ENCODE measurements at places on chromosomes 6 and 20.
A peak's percentile ranks its signal among the peaks of the same experiment; 100 is the strongest.

GRCh38 chr20:58084966-58085365 lies 143.5 kb downstream of the ANKRD60 start:
- no peak for DNase-seq

- DNase-seq = no peak
Observed at GRCh38 chr6:22147921-22148776, 148.7 kb downstream of the PRL start.

DNA sequence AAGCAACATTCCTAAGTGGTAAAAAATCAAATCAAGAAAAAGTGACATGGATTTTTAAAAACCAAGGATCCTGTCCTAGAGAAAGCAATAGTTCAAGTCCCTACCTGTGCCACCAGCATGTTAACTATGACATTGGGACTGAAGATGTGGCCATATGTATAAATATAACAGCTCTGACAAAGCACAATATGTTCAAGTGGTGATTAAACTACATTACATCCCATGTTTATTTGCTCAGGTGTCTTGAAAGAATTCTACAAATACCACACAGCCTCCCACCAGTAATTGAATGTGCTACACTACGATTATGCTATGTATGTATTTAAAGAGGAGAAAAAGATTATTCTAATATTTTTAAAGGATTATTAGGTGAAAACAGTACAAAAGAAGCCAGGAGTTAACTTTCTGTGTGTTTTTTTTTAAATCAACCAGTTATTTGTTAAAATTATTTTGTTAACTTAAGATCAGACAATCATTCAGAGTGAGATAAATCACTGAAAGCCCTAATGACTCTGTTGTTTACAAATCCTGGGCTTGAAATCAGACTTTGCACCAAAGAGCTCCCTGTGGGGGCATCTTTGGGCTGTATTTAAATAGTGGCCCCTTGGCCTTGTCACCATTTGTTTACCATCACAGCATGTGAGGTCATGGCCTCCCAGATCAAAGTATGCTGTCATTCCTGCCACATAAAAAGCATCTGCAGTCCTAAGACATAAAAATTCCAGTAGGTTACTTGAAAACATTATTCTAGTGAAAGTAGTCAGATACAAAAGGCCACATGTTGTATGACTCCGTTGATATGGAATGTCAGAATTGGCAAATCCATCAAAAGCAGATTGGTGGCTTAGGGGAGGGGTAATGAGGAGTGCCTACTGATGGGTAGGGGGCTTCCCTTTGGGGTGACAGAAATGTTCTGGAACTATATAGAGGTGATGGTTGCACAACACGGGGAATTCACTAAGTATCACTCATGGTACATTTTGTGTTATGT lies 17.1 kb downstream of the TTLL2 start:
- no peak for DNase-seq

GRCh38 chr20:32091888-32092346 lies 17.6 kb upstream of the TM9SF4 start:
- peak; percentile 33 for DNase-seq

DNA sequence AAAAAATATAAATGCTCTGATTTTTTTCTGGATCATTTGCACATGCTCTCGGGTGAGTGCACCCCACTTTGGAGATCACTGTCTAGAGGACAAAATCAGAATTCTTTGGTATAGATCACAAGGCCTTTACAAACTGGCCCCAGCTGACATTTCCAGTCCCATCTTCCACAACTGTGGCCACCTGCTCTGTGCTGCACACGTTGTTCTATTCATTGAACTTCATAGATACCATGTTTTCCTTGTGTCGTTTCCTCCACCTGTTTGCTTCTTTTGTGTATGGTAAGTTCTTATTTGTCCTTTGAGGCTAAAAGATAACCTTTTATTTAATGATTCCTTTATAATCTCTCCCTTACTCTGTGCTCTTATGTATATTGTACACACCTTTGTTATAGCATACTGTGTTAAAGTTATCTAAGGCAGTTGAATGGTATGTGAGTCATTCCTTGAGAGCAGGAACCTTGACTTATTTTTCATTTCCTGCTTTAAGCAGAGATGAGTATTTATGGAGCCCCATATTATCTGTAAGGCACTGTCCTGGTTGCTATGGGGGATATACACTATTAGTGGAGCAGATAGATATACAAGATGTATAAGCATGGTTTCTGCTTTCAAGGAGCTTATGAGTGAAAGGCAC lies 12.0 kb upstream of the SLC17A5 start:
- DNase-seq = no peak

DNA sequence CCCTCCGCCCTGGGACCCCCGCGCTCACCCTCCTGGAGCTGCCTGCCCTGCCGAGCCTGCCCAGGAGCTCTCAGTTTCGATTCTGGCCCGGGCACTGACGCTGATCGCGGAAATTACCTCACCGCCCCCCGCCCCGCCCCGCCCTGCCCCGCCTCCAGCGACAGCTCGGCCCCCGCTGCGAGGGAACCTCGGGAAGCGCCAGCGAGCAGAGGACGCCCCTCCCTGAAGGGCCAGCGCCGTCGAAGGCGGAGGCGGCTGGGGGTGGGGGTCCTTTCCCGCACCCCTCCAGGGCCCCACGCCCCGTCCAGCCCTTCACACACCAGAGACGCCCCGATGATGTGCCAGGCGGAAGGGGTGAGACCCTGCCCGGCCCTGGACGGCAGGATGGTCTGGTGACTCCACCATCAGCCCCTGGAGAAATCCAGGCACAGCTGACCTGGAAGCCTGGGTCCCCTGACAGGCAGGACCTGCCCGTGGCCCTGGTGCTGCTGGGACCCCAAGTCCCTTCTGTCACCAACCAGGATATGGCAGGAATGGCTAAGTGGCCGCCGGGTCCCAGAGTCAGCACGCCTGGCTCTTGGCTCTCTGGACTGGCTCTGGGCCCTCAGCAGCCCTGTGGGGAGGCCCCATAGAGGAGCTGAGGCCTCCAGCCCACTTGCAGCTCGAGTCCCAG lies at the start of gene HELZ2:
Gene HELZ2 (minus strand): TSS at position 84 of the 673 bp plus-strand sequence. CDS start 1,854 bp downstream, outside the sequence.
- peak; percentile 56 for DNase-seq

GRCh38 chr6:13272131-13273046 lies 55.9 kb downstream of the TBC1D7 start:
- DNase-seq = no peak

- DNase-seq = no peak
Observed at GRCh38 chr6:147081076-147081609, 123.1 kb upstream of the STXBP5 start.

GRCh38 chr20:41072190-41072863 lies 43.7 kb downstream of the TOP1 start:
- DNase-seq = no peak

GRCh38 chr20:21808863-21809664 lies 103.6 kb downstream of the PAX1 start:
- no peak for DNase-seq

- DNase-seq = no peak
Observed at GRCh38 chr20:63846128-63846771, 15.0 kb upstream of the ABHD16B start.

GRCh38 chr20:18011482-18011881 lies 42.7 kb downstream of the MGME1 start:
- no peak for DNase-seq

GRCh38 chr6:49233483-49233882 lies 229.6 kb downstream of the MMUT start:
- no peak for DNase-seq

All from stimulated activated CD8-positive, alpha-beta memory T cell treated with anti-CD3 and anti-CD28 coated beads, Interleukin-4, amount 100 ng/mL, for 1 hour (primary cell).